ENCODE measurements at places on chromosomes 5 and 9.

DNA sequence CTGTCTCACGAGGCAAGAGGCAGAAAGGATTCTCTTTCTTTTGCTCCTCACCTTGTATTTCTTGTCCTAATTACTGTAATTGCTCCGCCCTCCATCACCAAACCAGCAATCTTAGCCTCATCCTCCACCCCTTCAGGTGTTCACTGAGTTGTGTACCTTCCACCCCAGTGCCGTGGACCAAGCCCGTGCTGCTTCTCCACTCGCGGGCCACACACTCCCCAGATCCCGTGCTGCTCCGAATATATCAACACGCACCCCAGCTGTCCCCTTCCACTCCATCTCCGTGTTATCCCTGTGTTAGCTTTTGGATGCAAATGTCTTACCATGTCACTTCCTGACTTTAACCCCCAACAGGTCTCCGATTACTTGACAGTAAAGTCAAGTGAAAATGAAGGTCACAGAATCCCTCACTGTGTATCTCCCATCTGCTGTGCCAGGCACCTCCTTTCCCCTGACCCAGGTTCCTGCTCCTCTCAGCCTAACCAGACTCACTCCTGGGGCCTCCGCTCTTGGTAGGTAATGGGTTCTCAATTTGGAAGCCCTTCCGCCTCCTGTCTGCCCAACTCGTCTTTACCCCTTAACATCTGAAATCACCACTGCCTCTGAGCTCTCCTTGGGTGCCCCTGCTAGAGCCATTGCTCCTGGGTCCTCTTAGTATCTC is 320.2 kb downstream of the MED10 start:
- no peak for DNase-seq

GRCh38 chr5:76838481-76839261 is 11.1 kb upstream of the S100Z start:
- no peak for DNase-seq

DNA sequence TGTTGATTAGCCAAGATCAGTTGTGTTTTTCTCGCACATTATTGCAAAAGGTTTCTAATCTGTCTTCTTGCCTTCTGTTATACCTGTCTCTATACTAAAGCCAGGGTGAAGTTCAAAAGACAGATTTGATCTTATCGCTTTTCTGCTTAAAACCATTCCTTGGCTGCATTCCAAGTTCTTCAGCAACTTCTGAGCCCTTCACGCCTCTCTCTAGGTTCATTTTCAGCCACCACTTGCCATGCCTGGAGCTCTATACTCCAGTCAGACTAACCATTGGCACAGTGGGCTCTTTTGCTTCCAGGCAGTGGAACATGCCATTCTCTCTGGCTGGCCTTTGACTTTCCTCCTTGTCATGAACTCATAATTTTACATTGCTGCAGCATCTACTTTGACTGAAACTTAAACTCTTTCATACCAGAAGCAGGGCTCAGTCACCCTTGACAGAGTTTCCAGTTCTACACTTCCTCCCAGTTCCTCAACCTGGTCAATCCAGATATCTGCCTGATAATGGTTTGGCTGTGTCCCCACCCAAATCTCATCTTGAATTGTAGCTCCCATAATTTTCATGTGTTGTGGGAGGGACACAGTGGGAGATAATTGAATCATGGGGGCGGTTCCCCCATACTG is 114.4 kb downstream of the SLC12A2 start:
- DNase-seq = no peak

GRCh38 chr5:181170237-181170825 is 22.9 kb downstream of the OR2V2 start:
- no peak for DNase-seq

GRCh38 chr5:154086641-154087040 is 47.9 kb downstream of the MFAP3 start:
- no peak for DNase-seq

DNA sequence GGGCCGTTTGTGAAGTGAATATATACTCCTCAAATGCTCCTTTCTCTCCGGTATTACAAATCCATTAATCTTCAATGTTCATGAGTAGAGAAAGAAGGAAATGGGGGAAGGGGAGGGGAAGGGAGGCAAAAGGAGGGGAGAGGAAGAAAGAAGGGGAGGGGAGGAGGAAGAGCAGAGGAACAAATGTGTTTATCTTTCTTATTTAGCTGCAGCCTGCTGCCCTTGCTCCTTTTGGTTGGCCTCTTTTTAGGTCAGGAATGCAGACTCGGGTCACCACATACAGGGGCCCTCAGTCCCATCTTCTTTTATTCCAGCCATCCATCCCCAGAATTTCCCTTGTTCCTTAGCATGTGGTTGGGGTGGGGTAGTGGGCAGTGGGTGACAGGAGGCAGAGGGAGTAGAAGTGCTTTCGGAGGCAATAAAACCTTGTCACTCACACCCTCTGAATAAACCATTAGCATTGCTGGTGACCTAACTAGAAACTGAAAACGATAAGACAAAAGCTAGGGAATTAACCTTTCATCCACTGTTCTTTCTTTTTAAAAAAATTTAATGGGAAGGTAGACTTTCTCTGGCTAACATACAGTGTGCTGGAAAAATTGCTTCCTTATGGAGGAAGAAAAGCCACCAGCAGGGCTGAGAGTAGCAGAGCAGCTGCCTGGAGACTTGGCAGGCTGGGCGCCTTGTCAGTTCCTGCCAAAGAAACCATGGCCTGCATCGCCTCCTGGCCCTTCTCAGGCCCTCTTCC is 16.8 kb upstream of the PRLR start:
- DNase-seq = no peak

- DNase-seq = no peak
Measured at GRCh38 chr9:91814753-91815152, 135.3 kb downstream of the ROR2 start.

- no peak for DNase-seq
Measured at GRCh38 chr5:10468256-10468655, 26.6 kb downstream of the ROPN1L start.

DNA sequence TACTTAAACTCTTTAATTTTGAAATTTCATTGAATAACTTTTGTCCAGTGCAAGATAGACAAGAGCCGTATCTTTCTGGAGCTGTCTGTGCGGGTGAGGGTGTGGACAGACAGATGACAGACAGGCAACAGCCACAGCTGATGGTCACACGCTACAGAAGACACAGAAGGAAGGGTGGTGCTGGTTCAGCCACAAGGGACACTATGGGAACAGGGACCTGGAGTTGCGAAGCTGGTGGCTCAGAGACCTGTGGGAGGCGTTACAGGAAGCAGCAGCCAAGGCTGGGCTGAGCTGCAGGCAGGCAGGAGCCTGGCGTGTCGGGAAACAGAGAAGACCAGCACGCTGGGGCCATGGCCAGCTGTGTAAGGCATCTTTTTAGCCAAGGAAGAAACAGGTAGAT is 104.4 kb downstream of the WNK2 start:
- DNase-seq = no peak

- no peak for DNase-seq
Measured at GRCh38 chr5:180122875-180123274, 51.3 kb upstream of the RNF130 start.

GRCh38 chr9:121368745-121369144 is 1.3 kb downstream of the STOM start:
- DNase-seq = no peak

GRCh38 chr9:125654121-125654520 is 52.9 kb downstream of the MAPKAP1 start:
- DNase-seq = no peak

DNA sequence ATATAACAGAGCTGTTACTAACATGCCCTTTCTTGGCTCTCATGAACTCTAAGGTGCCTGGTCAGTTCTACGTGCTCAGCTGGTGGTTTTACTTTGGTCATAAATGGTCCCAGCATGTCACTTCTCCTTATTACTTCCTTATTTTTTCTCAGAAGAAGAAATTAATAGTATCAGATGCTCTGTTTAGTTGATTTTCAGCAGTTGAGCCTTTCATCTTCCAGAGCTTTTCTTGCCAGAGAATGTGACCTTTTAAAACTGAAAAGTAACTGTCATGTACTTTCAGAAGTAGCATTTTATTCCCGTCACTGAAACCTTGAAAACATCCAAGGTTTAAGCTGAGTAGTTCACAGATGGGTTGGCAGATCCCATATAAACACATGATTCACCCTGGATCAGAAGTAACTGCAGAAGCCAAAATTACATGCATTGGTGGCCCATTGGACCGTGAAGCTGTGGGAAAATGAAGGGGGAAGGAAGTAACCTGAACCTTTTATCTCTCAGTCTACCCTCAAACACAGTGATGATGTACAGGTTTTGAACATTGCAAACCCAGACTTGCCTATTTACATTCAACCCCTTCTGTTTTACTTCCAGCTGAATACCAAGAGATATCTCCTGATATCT is 50.5 kb downstream of the HACD4 start:
- no peak for DNase-seq

DNA sequence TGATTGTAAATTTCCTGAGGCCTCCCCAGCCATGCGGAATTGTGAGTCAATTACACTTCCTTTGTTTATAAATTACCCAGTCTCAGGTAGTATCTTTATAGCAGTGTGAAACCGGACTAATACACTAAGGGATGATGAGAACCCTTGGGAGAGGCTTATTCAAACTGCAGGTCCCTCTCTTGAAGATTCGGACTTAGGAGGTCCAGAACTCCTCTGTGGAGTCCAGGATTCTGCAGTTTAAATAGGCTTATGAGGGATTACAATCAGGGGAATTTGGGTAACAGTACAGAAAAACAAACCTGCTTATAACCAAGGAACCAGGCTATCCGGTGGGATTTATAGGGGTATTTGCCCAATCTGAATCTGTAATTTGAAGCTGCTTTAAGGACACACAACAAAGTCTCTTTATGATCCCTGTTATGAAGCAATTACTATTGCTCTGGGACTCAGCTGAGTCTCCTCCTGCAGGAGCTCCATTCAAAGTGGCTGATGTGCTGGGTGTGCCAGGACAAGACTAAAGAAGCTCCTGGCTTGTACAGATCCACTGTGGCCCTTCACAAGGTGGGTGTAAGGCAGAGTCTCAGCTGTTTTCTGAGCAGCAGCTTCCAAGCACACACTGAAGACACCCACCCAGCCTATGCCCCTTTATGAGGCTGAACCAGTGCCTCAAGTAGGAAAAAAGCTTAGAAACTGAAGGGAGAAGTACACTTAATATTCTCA is 41.8 kb upstream of the LHFPL2 start:
- no peak for DNase-seq

- DNase-seq = no peak
Measured at GRCh38 chr5:54173251-54173650, 137.1 kb downstream of the ARL15 start.

GRCh38 chr5:166595274-166595951 is 1696.0 kb upstream of the WWC1 start:
- no peak for DNase-seq

DNA sequence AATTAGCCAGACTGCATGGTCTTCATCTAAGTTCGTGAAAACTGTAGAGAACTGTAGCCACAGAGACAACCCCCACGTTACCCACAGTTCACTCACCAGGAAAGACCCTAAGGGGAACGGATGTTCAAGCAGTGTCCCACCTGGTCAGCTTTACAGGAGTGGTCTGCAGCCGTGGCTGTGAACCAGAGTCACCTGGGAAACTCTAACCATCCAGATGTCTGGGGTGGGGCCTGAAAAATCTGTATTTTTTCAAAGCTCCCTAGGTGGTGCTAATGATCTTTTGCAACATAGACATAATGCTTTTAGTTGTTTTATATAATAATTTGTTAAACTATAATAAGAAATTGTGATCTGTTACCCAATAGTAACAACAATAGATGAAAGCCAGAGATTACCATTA is 47.7 kb upstream of the ANGPTL2 start:
- DNase-seq = no peak

DNA sequence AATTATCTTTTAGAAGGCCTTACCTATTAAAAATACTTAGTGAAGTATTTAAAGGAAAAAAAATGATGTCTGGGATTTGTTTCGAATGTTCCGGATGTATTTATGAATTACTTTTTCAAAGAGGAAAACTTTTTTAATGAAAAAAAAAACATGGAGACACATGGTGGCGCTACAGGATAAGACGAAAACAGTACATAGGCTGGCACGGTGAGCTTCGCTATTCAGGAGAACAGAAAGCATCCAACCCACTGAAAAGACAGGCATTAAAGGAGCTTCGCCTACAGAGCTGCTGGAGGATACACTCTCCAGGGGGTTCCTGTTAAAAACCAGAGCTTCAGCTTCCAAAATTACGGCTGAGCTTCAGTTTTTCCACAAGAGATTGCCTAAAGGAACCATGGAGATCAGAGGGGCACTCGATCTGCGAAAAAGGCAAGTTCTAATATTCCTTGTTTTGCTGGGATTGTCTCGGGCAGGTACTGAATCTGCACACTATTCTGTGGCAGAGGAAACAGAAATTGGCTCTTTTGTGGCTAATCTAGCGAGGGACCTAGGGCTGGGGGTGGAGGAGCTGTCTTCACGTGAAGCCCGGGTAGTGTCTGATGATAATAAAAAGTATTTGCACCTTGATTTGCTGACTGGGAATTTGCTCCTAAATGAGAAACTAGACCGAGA is at the start of gene PCDHB14:
Gene PCDHB14 (plus strand): TSS at position 232 of the 672 bp plus-strand sequence. CDS start 163 bp downstream, at position 395.
- no peak for DNase-seq

DNA sequence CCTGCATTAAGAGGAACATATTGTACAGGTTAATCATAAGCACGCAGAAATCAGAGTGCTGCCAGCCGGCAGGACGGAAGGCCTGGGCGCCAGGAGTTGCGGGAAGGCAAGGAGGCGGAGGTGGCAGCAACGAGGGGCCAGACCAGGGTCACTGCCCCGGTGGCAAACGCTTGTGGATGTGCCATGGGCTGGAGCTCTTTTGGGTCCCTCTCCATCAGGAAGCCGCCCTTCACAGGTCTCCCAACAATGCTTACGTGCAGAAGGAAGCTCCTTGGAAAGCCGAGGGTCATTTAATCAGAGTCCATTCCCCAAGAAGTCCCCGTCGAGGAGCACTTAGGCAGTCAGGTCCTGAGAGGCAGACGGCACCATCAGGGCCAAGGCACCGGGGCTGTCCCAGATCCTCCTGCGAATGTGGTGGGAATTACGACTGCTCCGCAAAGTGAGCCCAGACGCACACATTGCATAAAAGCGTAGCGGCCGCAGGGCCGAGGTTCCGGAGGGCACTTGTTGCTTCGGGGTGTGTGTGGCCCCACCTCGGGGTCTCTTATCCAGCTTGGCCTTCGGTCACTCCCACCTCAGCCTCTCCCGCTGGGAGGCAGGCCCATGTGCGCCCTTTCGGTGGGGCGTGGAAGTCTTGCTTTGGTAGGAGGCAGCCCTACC is 20.5 kb downstream of the MRPL36 start:
- DNase-seq = no peak

DNA sequence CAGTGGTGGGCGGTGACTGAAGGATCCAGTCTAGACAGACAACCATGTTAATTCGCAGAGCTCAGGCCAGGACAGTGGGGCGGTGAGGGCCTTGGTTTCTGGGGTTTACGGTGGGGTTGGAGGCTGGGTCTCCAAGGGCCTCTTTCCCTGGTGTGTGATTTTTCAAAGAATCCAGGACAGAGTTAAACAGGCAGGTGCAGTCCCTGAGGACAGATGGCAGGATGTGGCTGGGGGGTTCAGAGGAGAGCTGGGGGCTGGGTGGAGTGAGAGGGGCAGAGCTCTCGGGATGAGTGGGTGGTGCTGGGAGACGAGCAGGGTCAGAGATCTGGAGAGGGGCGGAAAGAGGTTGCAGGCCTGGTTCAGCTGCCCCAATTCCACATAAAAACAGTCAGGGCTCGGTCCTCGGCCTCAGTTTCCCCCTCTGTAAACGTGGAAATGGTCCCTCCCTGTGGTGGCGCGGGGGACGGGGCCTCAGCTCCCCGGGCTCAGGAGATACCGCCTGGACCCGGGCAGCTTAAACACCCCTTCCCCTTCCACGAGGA is 145.9 kb downstream of the GAPVD1 start:
- DNase-seq = no peak

GRCh38 chr9:100689635-100690034 is 111.8 kb downstream of the CAVIN4 start:
- DNase-seq = no peak

- no peak for DNase-seq
Measured at GRCh38 chr9:16147726-16148125, 594.9 kb downstream of the CCDC171 start.
